Epithelial cell of esophagus (primary cell): ENCODE measurements at places on chromosomes 2 and 18.

GRCh38 chr18:3027370-3027891 is 14.5 kb upstream of the LPIN2 start:
- DNase-seq, result no peak

DNA sequence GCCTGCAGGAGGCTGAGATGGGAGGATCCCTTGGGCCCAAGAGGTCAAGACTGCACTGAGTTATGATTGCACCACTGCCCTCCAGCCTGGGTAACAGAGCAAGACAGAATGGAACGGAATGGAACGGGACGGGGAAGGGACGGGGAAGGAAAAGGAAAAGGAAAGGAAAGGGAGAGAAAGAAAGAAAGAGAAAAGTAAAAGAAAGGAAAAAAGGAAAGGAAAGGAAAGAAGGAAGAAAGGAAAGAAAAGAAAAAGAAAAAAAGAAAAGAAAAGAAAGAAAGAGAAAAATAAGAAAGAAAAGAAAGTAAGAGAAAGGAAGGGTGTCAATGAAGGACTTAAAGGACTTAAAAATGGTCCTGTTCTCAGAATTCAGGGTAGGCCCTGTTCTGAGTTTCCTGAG is 4.3 kb upstream of the SPOPL start:
- DNase-seq, result no peak

- DNase-seq, result no peak
Observed at GRCh38 chr2:189298038-189298437, 118.5 kb upstream of the COL5A2 start.

DNA sequence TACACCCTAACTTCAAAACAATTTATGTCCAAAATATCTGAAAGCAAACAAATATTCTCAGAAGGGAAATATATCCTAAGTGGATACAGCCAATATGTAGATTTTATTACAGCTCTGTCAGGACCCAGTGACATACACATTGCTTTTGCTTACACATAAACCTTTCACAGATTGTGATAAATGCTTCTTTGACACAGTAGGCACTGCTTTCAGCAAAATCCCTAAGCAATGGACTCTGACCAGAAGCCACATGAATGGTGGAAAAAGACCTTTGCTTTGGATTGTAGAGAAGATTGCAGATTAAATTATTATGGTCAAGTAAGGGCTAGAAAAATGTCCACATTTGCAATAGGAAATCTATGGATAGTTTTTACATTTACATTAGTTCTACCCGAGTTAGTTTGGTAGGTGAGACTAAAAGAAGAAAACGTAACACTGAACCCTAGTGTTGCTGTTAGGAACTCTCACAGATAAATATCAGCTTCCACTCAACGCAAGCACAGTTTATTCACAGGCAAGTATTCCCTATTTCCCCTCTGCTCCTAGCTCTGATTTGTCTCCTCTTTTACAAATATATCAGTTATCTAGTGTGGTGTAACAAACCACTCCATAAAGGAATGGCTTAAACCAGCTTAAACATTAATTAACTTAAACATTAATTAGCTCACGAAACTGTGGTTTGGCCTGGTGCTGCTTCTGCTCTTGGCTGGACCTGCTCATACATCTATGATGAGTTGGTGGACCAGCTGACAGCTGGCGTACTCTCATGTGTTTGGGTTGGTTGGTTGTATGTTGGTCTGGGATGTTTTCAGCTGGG is 23.6 kb upstream of the SERPINE2 start:
- DNase-seq, result no peak

DNA sequence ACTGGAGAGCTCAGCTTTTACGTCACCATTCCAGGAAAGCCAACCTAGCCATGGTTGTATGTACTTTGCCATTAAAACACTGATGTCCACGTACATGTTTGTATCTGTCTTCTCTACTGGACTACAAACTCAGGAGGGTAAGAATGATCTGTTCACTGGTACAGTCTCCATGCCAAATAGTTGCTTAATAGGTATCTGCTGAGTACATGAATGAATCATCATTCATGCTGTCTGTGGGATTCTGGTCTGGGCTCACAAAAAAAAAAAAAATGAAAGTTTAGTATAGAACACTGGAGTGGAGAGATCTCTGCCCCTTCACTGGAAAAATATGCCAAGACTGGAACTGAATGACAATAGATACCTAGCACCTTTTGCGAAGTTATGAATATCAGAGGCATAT is 102.6 kb upstream of the ITGA4 start:
- peak; percentile 81 for DNase-seq

GRCh38 chr18:63199743-63200241 is 119.8 kb downstream of the BCL2 start:
- DNase-seq, result no peak

GRCh38 chr2:237353215-237353614 is 60.7 kb downstream of the COL6A3 start:
- no peak for DNase-seq

DNA sequence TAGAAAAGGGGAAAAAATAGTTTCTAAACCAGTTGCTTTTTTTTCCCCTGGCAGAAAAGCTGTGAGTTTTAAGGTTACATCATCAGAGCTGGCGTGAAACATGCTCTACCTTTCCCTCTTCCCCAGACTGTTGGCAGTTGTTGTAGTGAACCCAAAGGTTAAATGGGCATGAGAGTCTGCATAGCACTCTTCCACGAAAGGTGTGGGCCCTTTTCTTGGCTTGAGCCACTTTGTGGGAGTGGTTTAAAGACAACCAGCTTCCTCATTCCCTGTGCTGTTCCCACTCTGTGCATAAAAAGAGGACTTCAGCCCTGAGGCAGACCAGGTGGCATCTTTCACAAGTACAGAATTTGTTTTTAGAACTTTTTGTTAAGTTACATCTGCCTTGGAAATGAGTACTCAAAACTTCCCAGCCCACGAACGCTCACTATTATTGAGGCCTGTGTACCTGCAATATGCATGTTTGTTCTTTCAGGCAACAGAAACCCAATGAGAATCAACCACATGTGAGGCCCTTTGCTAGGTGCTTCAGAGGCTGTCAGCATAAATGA is 243.8 kb downstream of the BABAM2 start:
- DNase-seq, result peak; percentile 64

GRCh38 chr2:126664234-126664633 is 8.3 kb downstream of the GYPC start:
- no peak for DNase-seq

DNA sequence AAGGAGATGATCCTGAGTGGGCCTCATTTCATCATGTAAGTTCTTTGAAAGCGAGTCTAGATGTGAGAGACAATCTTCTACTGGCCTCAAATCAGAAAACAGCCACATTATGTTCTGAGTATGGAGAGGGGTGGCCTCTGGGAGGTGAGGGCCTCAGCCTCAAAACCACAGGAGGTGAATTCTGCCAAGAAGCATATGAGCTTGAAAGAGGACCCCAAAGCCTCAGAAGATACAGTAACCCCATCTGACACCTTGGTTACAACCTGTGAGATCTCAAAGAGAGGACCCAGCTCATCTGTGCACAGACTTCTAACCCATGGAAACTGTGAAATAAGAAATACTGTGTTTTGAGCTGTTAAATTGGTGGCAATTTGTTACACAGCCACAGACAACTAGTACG is 200.1 kb downstream of the ARHGAP15 start:
- DNase-seq, result no peak

DNA sequence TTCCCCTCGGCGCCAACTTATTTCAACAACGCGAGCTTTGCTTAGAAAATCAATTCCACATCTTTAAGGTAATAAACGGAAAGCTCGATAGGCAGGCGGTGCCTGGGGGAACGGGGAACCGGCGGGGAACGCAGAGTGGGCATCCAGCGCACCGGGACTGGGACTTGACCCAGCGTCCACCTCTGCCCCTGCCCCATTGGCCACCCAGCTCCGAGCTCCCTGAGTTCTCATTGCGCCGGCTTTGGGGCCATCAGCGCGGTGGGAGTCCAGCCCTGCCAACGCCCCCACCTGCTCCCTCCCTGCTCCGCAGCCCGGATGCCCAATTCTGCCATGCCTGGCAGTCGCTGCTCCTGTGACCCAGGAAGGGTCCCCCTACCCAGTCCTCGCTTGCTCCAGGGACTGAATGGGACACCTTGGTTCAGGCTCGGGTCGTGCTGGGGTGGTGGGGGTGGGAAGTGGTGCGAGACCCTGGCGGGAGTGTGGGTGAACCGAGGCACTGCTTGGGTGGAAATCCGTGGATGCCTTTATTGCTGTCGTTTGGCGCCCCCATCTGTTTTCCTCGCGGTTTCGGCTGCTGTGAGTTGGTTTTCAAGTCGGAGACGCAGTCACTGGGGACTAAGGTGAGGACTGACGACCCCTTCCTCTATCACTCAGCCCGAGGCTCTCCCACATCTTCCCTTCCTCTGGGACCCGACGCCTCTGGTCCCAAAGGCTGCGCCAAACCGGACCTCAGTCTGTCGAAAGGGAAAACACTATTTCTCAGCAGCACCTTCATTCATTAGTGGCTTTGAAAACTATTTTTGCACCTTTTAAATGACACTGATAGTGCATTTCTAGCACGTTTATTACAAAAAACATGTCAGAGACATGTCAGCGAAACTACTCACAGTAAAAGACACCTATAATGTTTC is 2.4 kb upstream of the EVX2 start:
- DNase-seq, result peak; percentile 43

DNA sequence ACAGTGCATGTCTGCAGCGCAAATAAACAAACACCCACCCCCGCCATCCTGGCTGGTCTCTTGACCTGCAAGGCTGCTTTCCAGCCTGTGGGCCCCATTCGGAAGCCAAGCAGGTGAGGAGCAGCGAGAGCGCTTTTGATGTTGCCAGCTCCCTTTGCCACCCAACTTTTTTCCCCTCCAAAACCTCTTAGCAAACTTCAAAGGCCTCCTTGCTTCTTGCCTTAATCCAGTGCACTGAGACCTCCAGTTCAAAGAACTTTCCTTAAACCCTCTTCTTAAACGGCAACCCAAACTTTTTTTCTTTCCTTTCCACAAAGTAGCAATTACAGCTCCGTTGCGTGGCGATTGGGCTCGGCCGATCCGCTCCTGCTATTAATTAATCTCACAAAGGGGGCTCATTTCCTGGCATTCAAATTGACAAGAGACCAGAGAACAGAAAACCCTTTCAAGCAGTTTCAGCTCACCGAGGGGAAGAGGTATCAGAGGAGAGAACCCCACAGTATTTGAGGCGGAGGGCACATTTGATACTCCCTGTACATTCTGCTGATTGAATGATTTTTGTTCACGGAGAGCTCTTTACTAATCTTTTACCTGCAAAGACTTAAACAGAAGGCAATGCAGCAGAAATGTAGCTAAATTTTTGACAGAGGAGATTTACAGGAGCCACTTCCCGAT is 531.4 kb downstream of the TMEM182 start:
- DNase-seq, result no peak

GRCh38 chr2:107001062-107001461 is 115.1 kb upstream of the ST6GAL2 start:
- no peak for DNase-seq

DNA sequence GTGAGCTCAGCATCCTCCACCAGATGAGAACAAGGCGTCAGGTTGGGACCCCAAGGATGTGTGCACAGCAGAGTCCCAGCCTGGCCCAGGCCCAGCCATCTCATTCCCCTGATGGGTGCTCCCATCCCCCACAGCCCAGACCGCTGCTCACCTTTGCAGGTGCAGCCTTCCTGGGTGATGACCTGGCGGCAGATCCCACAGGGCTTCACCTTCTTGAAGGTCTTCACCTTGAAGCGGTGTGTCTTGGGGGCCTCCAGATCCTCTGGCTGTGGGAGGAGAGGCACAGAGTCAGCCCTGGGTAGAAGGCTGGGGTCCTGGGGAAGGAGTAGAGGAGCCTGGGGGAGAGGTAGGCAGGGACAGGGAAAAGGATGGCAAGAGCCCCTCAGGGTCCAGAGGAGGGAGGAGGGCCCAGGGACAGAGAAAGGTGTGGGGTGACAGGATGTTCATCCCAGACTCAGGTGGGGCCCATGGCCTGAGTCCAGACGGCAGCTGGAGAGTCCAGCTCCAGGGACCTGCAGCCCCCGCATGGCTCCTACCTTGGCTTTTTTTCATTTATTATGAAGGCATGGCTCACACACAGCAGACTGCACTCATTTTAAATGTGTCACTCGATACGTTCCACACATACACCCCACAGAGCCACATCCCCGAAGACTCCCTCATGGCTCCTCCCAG is 11.9 kb downstream of the TNS1 start:
- DNase-seq, result no peak

- no peak for DNase-seq
Observed at GRCh38 chr2:4673025-4673489, 969.7 kb downstream of the DCDC2C start.

GRCh38 chr18:6570581-6571238 is 156.0 kb upstream of the L3MBTL4 start:
- DNase-seq, result no peak

DNA sequence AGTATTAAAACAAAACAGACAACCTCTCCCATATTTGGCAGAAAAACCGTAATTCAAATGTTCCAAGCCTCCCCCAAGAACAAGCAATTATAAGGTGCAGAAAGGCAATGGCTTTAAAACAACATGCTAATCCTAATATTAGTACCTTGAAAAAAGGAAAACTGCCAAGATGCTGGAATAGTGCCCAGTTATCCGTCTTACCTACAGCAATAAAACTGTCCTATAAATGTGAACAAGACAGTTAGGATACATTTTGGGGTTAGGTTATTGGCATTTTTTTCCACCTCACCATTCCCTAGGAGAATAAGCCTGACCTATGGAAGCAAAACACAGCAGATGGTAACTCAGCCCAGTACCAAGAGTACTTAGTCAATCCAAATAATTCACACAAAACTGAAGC is 83.2 kb downstream of the TCF4 start:
- no peak for DNase-seq

DNA sequence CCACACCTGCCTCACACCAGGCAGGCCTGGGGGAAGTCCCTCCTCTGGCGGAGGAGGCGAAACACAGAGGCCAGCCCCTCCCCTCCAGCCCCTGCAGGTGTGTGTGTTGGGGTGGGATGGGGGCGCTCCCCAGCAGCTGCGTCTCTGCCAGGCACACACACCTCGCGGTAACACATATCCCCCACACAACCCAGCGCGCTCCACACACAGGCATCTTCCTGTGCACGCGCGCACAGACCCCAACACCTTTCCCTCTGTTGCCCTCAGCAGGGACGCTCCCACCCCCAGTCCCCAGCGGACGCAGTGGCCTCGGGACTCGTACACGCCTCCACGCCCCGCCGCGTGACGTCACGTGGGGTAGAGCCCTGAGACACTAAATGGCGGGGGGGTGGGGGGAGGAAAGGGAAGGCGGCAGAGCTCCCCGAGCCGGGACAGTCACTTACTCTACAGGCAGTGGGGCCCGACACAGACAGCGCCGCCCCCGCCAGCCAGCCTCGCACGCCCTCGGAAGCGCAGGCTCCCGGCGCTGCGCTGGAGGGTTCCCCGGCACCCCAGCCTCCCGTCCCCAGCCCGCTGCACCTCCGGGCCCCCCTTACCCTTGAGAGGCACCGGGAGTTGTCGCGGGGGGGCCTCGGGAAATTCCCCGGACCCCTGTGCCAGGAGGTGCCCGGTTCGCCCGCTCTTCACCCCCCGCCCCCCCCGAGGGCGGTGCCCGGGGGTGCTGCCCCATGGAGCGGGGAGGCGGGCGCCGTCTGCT is at the start of gene WNT10A:
WNT10A (plus strand) TSS at position 751 of the 757 bp plus-strand sequence. CDS start 144 bp downstream, outside the sequence.
- DNase-seq, result no peak

- DNase-seq, result no peak
Observed at GRCh38 chr2:105249891-105250290, 8.3 kb downstream of the GPR45 start.

- DNase-seq, result peak; percentile 2
Observed at GRCh38 chr2:205462681-205463345, 219.5 kb upstream of the NRP2 start.

GRCh38 chr2:20723543-20723942 is 56.6 kb downstream of the GDF7 start:
- no peak for DNase-seq

- peak; percentile 44 for DNase-seq
Observed at GRCh38 chr18:33440060-33441043, at the start of gene CCDC178. Gene CCDC178, minus strand, starts transcription at chr18:33440721. Its CDS starts 28,633 bp downstream, at chr18:33412088.
